Activated CD4-positive, alpha-beta T cell treated with anti-CD3 and anti-CD28 coated beads, Interleukin-2, Interleukin-6, amounts not matched to agents 100 ng/mL and 50 ng/mL, durations not matched to agents 16 hours and 8 hours (primary cell): ENCODE measurements at places on chromosomes 3 and 15.

DNA sequence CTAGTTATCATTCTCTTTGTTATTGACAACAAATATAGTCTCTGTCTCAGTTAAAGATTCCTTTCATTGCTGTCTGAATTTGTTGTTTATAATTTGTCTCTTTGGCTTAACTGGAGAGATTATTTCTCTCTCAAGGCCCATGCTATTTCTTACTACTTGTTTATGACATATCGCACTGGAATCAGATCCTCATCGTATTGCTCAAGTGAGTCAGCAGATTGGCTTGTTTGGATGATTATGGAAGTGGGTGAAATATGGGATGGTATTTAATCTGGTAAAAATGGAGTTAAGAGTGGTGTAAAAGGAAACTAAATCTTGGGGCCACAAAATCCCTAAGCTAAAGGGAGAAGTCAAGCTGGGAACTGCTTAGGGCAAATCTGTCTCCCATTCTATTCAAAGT lies 613.1 kb downstream of the SI start:
- DNase-seq, result no peak

- no peak for DNase-seq
These were observed 241.7 kb upstream of the GBE1 start for GRCh38 chr3:82002986-82003642.

DNA sequence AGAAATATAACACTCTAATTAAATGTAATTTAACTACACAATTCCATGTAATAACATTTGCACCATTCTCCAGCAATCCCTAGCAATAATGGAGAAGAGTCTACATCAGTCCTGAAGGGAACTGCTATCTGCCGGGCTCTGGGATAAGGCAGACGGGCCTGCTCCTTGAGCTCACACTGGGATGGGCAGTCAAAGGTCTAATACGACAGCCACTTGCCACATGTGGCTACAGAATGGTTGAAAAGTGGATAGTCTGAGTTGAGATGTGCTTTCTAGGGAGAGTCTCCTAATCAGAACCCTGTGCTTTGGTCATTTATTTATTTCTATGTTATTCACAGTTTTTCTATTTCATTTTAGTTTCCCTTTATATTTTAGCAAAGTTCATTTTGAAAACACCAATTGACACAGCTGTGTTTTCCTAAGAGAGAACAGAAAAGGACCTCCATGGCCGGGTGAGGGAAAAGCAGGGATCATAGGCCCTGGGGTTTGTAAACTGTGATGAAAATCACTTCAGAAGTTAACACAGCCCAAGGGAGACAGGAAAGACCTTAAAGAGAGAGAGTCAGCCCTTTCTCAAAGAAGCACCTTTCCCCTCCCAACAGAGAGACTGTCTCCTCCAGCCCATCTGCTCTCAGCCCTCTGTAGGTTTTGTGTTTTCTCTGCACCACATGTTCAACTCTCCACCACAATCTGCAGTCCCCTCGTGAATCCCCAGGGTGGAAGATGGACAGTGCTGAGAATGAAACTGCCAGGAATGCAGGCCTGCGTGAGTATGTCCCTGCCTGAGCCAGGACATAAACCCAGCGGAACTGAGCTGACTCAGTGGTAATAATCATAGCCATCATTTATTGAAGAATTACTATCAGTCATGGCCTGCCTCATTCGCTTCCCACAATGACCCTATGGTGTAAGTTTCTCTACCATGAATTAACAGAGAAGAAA lies 11.6 kb downstream of the FSIP1 start:
- DNase-seq, result no peak

- no peak for DNase-seq
These were observed 52.4 kb downstream of the CHL1 start for GRCh38 chr3:248864-249520.

GRCh38 chr3:43620831-43621655 lies 768 bp downstream of the ANO10 start:
- DNase-seq, result no peak

- peak; percentile 45 for DNase-seq
These were observed 26.1 kb downstream of the RPL39L start for GRCh38 chr3:187112934-187113793.

DNA sequence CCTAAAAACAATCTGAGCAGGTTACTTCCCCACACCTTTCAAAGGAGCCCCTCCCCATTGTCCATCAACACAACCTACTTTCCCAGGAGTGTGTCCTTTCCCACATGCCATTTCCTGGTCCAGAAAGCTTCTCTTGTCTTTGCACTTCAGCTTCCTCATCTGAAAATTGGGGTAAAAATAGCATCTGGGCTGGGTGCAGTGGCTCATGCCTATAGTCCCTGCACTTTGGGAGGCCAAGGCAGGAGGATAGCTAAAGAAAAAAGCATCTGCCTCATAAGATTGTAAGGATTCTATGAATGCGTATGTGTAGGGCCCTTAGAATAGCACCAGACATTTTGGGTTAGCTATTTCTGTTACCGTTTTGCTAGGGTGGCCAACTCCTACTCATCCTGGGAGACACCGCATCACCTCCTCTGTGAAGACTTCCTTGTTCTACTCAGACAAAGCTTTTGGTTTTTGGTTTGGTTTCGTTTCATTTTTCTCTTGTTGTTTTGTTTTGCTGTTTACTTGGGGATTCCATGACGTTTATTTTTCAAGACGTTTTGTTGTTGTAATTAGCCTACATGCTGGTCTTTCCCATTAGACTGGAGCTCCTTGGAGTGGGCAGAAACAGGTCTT lies 224.4 kb upstream of the TLE3 start:
- no peak for DNase-seq

DNA sequence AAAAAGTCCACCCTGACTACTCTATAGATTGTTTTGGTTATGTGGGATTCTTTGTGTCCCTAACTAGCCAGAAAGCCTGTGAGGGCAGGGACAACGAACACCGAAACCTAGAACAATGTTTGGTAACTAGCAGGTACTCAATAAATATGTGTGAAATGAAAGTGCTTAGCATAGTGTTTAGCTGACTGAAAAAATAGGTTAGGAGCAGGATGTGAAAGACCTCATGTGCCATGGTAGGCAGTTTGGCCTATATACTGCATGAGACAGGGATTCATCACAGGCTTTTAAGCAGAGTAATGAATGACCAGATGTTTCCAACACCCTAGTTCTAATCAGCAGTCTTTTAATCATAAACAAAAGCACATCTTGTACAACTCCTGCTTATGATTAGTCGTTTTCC lies 64.2 kb downstream of the MYO5A start:
- DNase-seq, result peak; percentile 77

DNA sequence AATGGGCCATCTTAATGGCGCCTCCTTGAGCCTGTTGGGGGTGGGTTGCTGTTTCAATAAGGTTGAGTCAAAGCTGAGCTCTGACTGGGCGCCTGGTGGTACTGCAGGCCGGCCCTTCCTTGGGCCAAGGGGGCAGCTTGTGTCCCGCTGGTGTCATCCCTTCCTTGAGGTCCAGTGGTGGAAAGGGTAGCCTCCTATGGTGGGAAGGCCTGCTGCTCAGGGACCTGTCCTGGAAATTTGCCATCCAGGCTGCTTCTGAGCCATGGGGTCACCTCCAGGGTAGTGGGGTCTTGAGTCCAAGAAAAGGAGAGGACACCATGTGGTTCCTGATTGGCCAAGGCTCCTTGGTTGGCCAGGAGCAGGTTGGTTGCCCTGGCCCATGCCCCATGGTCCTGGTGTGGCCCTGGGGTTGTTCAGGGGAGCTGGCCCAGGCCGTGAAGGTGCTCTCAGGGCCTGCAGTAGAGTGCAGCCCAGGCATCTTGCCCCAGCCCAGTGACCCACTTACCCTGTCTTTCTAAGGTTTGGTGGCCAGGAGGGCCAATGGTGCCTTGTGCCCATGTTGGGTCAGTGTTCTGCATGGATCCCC lies 188.7 kb downstream of the UBE3A start:
- DNase-seq, result no peak

GRCh38 chr3:149494022-149494758 lies 19.7 kb downstream of the TM4SF4 start:
- DNase-seq, result peak; percentile 60

- no peak for DNase-seq
These were observed 19.3 kb upstream of the CHD2 start for GRCh38 chr15:92880796-92881195.

GRCh38 chr3:161081633-161082032 lies 23.5 kb downstream of the B3GALNT1 start:
- DNase-seq, result peak; percentile 45

DNA sequence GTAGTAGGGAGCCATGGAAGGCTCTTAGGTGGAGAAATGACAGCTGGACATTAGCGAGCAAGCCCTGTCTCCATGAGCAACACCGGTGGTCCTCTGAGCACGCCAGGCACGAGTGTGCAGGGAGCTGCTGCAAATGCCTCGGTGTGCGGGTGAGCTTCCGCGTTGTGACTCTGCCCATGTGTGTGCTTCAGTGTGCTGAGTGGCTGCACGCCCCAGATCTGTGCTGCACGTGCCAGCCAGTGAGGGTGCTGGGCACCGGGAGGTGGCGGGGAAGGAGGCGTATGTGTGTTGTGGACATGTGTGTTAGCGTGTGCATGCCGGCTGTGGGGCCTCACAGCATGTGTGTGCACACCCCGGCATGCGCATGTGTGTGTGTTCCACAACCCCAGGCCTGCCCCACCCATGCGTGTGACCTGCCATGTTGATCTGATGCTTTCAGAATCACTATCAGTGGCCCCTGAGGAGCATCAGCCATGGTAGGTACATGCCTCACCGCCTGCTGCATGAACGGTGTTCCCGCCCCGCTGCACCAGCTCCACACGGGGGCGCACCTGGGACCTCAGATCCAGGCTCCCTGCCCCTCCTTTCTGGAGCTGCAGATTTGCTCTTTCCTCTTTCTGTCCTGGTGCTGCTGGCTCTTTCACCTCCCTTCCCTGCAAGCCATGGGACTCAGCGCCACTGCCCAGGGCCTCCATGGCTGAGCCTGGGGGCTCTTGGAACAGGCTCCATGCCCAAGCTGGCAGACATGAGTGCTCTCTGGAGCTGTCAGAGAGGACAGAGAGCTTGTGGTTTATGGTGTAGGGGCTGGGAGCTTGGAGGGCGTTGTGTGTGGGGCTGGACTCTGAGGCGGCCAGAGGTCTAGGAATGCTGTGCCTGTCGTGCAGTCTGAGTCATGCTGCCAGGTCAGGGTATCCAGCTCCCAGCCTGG lies 169.4 kb downstream of the TBC1D2B start:
- peak; percentile 79 for DNase-seq

GRCh38 chr15:27870320-27870719 lies 228.8 kb downstream of the OCA2 start:
- no peak for DNase-seq

DNA sequence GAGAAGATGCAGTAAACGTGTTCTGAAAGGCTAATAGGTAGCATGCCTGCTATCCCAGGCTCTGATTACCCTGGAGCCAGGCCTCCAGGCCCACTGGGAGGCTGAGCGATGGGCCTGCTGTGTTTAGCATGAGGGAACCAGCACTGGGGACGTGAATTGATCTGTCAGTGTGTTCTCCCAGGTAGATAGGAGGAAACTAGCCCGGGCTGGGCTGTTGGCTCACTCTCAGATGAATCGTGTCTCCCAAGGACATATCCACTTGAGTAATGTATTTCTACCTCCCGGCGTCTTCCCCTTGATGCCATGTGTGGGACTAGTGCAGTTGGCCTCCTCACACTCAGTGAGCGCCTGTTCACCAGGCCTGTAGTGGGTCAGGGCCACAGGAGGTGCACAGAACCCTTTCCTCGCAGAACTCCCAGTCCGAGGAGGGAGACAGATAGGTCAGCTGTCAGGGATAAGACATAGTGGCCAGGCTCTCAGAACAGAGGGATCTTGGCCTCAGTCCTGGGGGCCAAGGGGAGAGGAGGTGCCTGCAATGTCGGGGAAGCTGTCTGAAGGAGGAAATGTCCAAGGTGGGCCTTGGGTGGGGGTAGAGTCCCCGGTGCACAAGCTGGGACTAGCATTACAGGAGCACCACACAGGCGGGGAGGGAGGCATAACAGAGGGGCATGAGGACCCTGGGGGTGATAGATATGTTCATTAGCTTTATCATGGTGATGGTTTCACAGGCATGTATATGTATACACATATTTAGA lies 111.7 kb downstream of the DNAJB8 start:
- no peak for DNase-seq

DNA sequence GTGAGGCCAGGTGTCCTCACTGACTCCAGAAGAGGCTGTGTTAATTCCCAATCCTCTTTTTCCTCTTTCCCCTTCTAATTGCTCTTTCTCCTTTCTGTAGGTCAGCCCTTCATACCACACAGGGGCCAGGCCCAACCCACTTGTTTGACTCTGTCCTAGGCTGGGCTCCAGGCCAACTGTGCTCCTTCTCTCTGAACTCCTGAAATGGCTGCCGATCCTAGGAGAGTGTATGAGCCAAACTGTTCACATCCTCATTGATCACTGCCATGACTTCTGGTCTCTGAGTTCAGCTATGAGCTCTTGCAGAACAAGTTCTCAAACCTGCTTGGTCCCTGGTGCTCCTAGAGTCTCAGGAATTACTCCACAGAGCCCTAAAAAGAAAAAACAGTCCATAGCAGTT lies 145.1 kb downstream of the VGLL4 start:
- no peak for DNase-seq

GRCh38 chr15:80266113-80266512 lies 14.1 kb upstream of the CTXND1 start:
- DNase-seq, result no peak

- DNase-seq, result no peak
These were observed 148.3 kb downstream of the SMAD6 start for GRCh38 chr15:66850078-66850991.

DNA sequence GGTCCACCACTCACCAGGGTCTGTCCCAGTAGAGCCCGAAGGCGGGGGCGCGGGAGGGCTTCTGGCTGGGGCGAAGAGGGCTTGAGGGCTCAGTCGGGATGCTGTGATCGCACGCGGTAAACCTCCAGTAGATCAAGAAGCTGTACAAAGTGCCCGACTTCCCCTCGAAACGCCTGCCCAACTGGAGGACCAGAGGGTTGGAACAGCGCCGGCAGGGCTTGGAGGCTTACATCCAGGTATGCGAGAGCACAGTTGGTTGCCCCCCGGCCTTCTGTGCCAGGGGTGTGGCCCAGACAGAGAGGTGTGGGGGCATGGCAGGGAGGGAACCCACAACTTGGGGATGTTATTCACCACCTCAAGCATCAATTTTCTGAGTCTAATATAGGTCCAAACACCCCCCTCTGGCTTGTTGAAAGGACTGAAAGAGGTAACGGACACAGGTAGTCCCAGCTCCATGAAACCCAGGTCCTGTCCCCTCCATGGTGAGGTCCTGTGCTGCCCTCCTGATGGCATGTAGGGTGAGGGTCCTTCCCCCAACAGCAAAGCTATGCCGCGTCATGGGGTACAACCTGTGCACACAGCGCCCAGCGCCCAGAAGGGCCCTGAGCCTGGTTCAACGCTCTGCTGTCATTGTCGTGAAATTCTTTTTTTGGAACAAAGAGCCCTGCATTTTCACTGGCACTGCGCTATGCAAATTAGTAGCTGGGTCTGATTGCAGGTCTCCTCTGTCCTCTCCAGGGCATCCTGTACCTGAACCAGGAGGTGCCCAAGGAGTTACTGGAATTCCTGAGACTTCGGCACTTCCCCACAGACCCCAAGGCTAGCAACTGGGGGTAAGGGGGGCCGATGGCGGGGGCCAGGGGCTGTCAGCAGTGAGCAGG lies 1.2 kb downstream of the SNX22 start:
- no peak for DNase-seq

GRCh38 chr15:69807721-69808120 lies 290.0 kb downstream of the TLE3 start:
- DNase-seq, result no peak
